Heart left ventricle (tissue), 16 donors: ENCODE measurements at places on chromosomes 12 and 14. TPM values are rescaled to one million over a fixed set of nuclear protein-coding genes. Genes with fewer than 3 reads are reported as not detected.

DNA sequence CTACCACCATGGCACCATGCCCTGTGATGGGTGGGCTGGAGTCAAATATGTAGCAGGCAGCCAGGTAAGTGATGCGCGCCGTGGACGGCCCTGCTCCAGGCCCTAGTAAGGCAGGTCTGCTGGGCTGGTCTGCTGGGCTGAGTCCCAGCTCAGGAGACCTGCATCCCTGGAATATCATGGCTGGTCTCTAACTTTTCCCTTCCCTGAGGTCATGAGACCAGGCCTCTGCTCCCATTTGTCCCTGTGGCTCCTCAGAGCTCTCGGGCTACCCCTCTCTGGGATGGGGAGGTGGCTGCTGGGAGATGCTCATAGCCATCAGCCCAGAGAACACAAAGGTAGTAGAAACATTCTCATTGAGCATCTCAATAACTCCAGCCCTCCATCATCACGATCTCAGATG, 19.8 kb upstream of the KCNA5 start:
- DNase-seq, result no peak

DNA sequence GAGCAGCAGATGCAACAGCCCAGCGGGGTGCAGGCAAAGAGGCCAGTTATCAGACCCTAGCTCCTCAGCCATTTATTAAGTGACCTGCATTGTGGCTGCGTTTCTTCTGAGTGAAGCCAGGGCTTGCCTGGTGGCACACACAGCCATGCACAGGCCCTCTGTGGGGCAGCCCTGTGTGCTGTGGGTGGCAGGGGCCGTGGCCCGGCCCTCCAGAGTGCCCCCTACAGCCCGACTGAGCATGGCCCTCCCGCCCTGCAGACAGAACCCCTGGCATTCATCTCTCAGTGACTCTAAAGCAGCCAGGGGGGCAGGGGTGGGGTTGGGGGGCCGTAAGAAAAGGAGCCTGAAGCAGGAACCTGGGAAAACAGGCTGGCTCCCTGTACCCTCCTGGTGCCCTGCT, 226.0 kb upstream of the PWP1 start:
- DNase-seq, result no peak

- peak; percentile 38 for DNase-seq
Measured at GRCh38 chr12:107760207-107760808, 629 bp downstream of the PRDM4 start.

GRCh38 chr12:13425766-13426165, 229.2 kb downstream of the EMP1 start:
- no peak for DNase-seq

The SERPINA9 gene
- not detected for total RNA-seq

The DTX1 gene
- 2.5 TPM for total RNA-seq

The TIMM9 gene
- total RNA-seq, result 34.5 TPM

The CACNB3 gene
- total RNA-seq, result 6.3 TPM
